A549 treated with Mapracorat at 1 μM for 4 hours (cell line): ENCODE measurements at places on chromosomes 11 and 22. TPM values are rescaled to one million over a fixed set of nuclear protein-coding genes. Genes with fewer than 3 reads are reported as not detected.

Gene IGSF9B
- total RNA-seq, result 0.67 to 3.0 TPM (median 2.1 TPM) in 5 replicates

Gene RNF169
- 3.7 to 5.3 TPM (median 4.5 TPM) in 5 replicates for total RNA-seq

Gene BDNF
- 7.6 to 9.5 TPM (median 8.0 TPM) in 5 replicates for total RNA-seq

Gene KCNJ1
- 0.06 TPM in 1 of 5 replicates, not detected in the others for total RNA-seq

Gene SYT9
- 0.11 to 0.23 TPM (median 0.14 TPM) in 5 replicates for total RNA-seq

Gene C11orf86
- 44.1 to 80.8 TPM (median 70.7 TPM) in 5 replicates for total RNA-seq

Gene MIF
- 518 to 960 TPM (median 932 TPM) in 5 replicates for total RNA-seq

Gene TSPAN4
- 128 to 207 TPM (median 190 TPM) in 5 replicates for total RNA-seq

Gene UBASH3B
- 31.4 to 44.0 TPM (median 42.0 TPM) in 5 replicates for total RNA-seq

Gene INPP5J
- total RNA-seq, result 0.44 to 0.56 TPM (median 0.54 TPM) in 5 replicates

Gene SCGB1A1
- total RNA-seq, result not detected in 5 replicates

Gene HEPHL1
- total RNA-seq, result not detected in 5 replicates

Gene CNGA4
- 0.11 TPM in 1 of 5 replicates, not detected in the others for total RNA-seq

Gene UBQLN3
- not detected in 5 replicates for total RNA-seq

Gene ZNF214
- total RNA-seq, result 0.56 to 0.98 TPM (median 0.79 TPM) in 5 replicates

Gene OR5B21
- total RNA-seq, result not detected in 5 replicates

Gene FOLR1
- total RNA-seq, result not detected in 5 replicates

Gene INSC
- 0.06 to 0.17 TPM in 2 of 5 replicates, not detected in the others for total RNA-seq

Gene P4HA3
- 35.5 to 58.6 TPM (median 49.8 TPM) in 5 replicates for total RNA-seq

Gene ABTB2
- 28.4 to 45.9 TPM (median 38.6 TPM) in 5 replicates for total RNA-seq

Gene HIPK3
- 12.0 to 20.3 TPM (median 16.0 TPM) in 5 replicates for total RNA-seq
